ENCODE measurements at places on chromosomes 12 and 14.

GRCh38 chr12:91542067-91542466 is 359.4 kb upstream of the DCN start:
- DNase-seq, result no peak

- DNase-seq, result no peak
Measured at GRCh38 chr12:116323406-116324386, 46.2 kb upstream of the MED13L start.

DNA sequence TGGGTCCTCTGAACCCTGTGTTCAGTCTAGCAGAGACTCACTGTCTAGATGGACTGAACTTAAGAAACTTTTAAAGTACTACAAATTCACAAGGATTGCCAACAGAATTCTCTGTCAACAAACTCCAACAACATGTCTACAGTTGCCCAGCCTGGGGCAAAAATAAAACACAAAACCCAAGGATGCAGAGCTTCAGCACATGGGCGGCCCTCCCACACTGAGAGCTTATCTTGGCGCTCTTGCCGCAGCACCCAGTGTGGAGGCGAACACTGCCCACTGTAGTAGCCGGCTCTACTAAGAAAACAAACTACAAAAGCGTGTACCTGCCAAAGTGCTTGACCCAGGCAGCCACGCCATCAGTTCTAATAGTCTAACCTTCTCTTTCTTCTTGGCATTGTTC is 66.7 kb downstream of the PTPN21 start:
- DNase-seq, result no peak

DNA sequence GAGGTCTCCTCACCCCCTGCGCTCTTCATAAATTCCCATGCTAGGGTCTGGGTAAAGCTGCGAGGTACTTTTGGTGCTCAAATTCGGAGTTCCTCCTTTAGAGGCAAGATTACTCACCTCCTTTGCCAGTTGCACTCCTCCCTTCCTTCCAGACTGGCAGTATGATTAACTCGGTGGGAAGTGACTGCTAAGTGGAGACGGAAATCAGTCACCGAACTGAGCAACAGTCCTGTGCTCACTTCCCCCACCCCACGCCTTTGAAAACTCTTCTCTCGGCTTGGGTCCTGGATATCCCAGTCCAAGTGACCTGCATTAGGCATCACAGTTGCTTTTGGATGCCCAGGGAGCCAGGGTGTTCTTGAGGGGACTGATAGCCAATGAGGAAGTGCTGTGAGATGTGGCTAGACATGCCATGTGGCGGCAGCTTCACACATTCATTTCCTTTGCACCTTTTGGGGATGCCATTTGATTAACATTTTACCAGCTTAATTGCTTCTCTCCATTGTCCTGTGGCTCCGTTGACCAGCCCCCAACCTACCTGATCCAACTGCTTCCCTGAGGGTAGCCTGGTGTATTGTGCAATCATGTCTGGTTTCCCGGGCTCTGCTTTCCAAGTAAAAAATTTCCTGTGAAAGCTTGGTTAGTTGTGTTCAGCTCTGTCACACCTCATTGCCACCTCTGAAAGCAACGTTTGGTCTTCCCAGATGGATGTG is 840 bp downstream of the PNP start:
- peak; percentile 63 for DNase-seq

DNA sequence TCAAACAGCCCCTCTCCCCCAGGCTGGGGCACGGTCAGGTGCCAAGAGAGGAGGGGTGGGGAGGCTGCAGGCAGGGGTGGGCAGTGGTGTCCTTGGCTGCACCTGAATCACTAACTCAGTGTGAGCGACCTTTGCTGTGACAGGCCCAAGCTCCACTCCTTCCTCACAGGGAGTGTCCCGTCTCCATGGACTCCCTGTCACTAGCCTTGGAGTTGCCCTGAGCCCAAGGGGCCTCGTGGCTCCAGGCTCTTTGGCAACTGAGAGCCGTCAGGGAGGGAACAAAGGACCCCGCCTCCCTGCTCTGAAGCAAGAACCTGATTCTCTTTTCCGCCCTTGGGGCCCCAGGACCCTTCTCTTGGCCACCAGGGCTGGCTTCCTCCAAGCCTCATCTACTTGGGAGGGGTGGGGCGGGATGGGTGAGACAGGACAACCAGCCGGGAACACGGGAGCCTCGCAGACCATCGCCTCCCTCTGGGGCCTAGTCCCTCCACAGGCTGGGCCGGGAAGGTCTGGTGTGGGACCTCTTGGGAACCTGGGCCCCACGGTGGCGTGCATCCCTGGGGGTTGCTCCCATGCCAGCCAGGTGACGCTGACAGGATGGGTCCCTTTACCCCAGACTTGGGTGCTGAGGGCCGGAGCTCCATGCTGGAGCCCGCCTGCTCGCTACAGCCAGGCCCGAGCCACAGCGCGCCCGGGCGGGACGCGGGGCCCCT is 935 bp upstream of the ADSS1 start:
- no peak for DNase-seq

DNA sequence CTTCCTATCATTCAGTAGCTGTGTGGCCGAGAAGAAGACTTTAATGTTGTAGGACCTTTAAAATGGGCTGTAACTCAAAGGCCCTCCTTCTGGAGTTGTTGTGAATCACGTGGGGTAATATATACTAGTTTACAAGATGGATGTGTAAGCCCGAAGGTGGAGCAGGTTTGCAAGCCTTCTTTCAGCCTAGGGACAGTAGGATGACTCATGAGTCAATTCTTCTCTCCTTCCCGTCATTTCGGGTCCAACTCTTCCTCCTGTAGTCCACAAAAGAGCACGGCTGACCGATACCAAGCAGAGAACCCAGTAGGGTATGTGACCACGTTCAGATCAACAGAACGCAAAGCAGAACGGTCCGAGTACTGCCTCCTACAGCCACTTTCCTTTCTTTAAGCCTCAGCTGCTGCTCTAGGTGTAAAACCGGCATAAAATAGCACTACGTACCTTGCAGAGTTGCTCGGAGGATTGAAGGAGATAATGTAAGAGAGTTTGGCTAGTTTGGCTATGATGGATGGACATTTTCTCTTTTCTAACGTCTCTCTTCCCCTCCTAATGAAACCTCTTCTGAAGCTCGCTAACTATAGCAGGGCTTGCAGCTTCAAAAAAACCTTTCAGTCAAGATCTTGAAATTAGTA is 1.3 kb upstream of the RASSF3 start:
- DNase-seq, result peak; percentile 45

DNA sequence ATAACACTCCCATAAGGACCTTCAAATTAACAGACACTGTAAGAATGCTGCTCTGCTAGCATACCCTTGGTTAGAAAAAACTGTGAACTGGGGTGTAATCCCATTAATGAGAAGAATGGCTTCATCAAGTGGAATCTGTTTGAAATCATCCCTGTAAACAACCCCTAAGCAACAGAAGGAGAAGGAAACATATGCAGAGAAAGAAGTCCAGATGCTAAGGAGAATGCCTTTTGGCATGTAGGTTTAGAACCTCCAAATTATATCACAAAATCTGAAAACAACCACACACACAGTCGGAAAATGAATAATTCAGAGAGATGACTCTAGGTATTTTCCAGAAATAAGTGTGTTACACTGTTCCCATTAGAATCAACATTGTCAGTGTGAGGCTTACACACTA is 140.2 kb downstream of the NUAK1 start:
- DNase-seq, result no peak

DNA sequence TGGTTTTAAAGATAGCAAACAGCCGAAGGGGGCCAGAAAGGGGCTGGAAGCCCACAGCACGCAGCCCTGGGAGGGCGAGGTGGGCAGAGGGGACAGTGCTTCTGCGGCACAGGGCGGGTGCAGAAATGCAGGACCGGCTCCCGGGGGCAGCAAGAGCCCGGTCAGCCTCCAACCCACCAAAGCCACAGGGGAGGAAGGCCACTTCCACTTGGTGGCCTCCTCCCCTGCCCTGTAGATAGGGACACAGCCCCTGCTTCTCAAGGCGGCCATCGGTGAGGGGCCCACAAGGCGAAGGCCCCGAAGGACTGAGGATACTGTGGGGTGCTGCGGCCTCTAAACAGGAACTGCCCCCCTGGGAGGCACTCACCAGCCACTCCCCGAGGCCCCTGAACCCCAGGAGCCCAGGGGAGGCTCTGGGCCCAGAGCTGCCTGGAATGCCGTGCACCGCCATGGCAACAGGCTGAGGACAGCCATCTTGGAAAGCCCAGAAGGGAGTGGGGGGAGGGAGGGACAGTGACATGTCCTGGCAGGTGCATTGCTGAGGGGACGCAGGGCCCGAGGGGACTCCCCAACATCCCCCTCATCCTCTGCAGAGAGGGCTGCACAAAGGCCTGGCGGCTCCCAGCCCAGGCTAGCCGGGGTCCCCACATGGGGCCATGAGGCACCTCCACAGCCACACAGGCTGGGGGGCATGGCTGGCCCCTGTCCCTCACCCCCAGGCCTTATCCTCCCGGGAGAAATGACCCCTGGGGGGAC is 114.7 kb downstream of the NCOR2 start:
- no peak for DNase-seq

GRCh38 chr14:100566119-100566518 is 21.1 kb downstream of the BEGAIN start:
- no peak for DNase-seq

DNA sequence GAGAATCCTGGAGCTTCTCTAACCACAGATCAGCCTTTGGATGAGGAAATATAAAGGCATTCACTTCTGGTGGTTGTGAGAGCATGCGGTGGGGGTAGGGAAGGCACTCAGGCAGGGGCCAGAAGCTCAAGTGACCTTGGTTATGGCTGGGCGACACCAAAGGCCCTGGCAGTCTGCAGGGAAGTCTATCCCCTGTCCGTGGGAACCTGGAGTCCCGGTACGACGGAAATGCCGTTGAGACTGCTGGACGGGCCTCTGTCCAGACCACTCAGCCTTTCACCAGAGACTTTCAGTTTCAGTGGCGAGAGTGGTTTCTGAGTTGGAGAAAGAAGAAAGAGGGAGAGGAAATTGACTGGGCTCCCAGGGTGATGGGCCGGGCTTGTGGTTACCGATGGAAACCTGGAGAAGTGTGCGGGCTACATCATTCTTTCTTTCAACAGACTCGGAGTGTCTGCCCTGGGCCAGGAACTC is 20.9 kb downstream of the ISCA2 start:
- DNase-seq, result peak; percentile 97

DNA sequence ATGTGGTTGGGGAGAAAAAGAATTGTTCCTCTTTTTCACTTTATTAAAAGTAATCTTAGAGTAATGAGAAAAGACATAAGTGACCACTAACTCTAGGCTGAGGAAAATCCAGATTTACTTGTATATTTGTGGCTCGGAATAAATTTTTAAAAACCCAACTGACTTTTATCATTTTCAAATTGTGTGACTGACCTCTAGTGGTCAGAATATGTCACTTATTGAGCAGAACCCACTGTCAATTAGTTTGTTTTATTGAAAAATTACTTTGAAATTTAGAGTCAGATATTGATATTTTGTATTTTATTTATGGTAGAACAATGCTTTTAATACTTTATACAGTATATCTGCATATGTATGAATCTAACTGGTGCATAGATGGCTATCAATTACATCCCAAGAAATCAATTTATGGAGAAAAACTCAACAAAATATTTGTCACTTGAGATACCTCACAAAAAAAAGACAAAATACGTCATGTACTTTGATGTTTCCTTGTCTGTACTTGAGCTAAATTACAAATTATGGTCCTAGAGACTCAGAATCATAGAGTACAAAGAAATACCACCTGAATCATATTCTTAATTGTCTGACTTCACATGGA is 229.4 kb downstream of the CNTN1 start:
- DNase-seq, result peak; percentile 41

DNA sequence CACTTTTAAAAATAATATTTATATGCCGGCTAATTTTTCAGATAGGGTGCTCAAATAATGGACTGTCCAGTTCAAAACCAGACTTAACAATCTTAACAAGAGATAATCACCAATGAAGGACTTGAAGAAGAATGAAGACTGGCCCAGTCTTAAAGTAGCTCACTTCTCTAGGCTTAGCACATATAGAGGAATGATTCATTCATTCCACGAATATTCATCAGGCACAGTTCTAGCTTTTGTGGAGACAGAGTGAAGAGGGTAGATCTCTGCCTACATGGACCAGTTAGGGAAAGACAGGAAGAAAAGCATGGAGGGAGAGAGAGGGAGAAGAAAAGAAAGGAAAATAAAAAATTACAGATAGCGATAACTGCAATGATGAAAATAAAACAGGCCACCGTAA is 42.8 kb upstream of the METAP2 start:
- DNase-seq, result no peak

GRCh38 chr12:15584366-15585041 is 204.7 kb downstream of the EPS8 start:
- peak; percentile 77 for DNase-seq

DNA sequence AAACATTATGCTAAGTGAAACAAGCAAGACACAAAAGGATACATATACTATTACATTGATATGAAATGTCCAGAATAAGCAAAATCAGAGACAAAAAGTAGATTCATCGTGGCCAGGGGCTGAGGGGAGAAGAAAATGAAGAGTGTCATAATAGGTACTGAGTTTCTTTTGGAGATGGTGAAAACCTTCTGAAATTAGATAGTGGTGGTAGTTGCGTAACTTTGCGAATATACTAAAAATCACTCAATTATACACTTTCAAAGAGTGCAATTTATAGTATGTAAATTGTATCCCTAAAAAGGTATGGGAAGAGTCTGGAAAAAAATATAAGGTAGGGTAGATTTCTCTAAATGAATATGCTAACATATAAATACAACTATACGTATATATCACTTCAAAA is 22.2 kb downstream of the KANSL2 start:
- DNase-seq, result no peak

GRCh38 chr14:91356181-91356763 is 61.3 kb downstream of the CCDC88C start:
- DNase-seq, result no peak

- no peak for DNase-seq
Measured at GRCh38 chr12:63382930-63383329, 231.9 kb upstream of the AVPR1A start.

- no peak for DNase-seq
Measured at GRCh38 chr12:79082595-79082994, 218.0 kb downstream of the SYT1 start.

- DNase-seq, result peak; percentile 77
Measured at GRCh38 chr12:27573972-27574371, 50.0 kb downstream of the PPFIBP1 start.

DNA sequence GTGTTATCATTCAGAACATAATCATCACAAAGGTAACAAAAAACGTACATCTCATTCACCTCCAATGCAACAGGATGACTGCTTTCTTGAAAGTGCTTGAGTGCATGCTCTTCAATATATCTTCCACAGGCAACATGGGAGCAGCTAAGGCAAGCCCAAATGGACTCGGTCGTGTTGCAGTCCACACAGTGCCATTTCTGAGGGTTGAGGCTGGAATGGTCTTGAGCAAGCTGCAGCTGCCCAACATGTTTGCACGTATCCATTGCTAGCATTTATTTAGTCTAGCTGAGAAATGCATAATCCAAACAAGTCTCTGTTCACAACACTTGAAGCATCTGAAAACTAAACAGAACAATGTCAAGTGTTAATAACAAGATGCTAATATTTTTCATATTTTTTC is 17.3 kb downstream of the USP44 start:
- no peak for DNase-seq

GRCh38 chr14:29709490-29709889 is 218.2 kb downstream of the PRKD1 start:
- DNase-seq, result no peak

DNA sequence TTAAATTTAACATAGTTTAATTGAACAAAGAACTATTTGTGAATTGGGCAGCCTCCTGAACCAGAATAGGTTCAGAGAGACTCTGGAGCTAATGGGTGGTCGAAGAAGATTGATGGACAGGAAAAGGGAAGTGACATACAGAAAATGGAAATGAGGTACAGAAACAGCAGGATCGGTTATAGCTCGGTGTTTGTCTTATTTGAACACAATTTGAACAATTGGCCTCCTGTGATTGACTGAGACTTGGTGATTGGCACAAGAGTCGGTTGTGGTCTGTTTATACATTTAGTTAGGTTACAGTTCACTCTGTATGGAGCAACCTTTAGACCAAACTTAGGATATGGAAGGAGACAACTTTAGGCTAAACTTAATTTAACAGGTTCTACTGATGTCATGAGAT is 18.4 kb upstream of the CFL2 start:
- DNase-seq, result no peak

Measured in astrocyte of the hippocampus (primary cell).